Activated T-cell treated with anti-CD3 and anti-CD28 coated beads for 1 hour (primary cell): ENCODE measurements at places on chromosomes 13 and 19.

- DNase-seq = no peak
These were observed 1297.0 kb upstream of the ATXN8OS start for GRCh38 chr13:68810660-68811059.

DNA sequence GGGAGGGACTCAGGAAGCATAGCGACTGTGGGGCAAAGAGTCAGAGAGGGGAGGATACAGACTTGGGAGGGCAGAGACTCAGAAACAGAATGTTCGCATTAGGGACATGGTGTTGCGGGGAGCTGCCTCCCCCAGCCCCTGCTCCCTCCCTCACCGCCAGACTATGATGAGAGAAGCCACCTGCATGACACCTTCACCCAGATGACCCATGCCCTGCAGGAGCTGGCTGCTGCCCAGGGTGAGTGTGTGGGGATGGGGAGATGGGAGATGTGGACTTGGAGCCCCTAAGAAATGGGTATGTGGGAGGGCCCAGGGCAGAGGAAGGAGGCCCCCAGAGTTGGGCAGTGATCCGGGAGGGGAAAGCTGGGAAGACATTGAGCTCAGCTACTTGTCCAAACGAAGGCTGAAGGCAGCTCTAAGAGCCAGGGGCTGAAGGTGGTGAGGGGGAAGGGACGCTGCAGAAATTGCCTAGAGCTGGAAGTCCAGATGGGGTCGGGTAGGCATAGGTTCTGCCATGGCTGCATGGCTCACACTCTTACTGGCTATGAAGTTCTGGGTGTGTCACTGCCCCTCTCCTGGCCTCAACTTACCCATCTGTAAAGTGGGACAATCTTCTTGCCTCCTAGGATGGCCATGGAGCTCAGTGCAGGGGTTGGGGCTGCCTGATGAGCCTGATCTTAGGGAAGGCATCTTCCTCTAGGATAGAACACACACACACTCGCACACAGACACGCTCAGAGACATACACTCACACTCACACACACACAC, 1.4 kb downstream of the SPACA6 start:
- DNase-seq = no peak

DNA sequence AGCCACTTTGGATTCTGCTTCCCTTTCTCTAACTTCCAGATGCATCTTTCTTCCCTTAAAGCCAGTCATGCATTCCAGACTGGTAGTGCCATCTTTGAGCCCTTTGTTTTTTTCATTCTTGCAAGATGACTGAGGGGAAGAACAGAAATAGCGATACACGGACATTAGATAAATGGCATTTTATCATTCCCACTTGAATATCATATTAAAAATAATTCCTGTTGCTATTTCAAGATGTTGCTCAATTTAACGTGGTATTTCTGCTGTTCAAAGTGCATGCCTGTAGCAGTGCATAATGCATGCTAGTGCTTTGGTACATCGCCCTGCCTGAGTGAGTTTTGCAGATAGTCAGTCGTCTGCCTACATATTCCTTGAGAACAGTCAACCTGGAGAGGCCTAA, 140.6 kb upstream of the FRY start:
- DNase-seq = no peak

GRCh38 chr13:25493931-25494640, 122.3 kb downstream of the ATP8A2 start:
- DNase-seq = no peak

DNA sequence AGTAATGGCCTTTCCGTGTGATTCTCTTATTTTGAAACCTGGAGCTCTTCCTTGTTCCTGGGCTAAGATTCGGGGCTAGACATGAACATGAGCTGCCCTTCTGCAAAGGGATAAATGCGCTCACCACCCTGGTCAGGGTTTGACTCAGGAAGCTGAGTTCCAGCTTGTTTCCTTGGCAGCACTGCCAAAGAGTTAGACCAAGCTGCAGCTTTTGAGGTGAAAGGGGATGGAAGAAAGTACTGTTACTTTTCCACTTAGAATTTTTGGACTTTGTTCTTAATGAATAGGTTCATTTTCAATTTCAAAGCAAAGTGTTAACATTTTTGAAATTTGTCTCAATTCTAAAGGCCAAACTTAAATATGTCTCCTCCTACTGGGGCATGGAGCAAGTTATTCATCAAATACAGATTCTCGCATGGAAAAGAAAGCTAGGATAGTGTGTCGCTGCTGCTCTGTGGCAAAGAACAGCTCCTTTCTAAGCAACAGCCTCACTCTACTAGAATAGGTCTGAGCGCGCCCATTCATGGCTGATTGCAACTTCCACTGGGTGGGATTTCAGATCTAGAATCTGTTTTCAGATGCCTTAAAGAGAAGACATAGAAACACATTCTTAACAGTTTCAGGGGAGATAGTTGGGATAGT, 2.2 kb downstream of the RGCC start:
- no peak for DNase-seq
